MCF 10A (cell line): ENCODE measurements at places on chromosomes 16 and 17. TPM values are rescaled to one million over a fixed set of nuclear protein-coding genes. Genes with fewer than 3 reads are reported as not detected.
A peak's percentile ranks its signal among the peaks of the same experiment; 100 is the strongest.

SDR42E2 gene
- not detected in 2 replicates for total RNA-seq

SLC25A11 gene
- 46.8 and 54.5 TPM in 2 replicates for total RNA-seq

FNDC8 gene
- not detected in 2 replicates for total RNA-seq

GTF3C1 gene
- total RNA-seq: 38.1 and 52.3 TPM in 2 replicates

ASGR1 gene
- 0.37 and 0.59 TPM in 2 replicates for total RNA-seq

TNRC6C gene
- total RNA-seq: 15.7 and 16.4 TPM in 2 replicates

OR1F1 gene
- total RNA-seq: not detected in 2 replicates

SLC35G6 gene
- total RNA-seq: not detected in 2 replicates

TNFRSF17 gene
- total RNA-seq: not detected in 2 replicates

- no peaks in the 10 kb centered on the region for H3K4me1 ChIP-seq
- H3K36me3 ChIP-seq: peaks cover 37% of the 10 kb centered on the region
- H3K27me3 ChIP-seq: no peaks in the 10 kb centered on the region
- peak; percentile 71 for DNase-seq
These were observed 54.3 kb upstream of the SREBF1 start for GRCh38 chr17:17890773-17891759.

DNA sequence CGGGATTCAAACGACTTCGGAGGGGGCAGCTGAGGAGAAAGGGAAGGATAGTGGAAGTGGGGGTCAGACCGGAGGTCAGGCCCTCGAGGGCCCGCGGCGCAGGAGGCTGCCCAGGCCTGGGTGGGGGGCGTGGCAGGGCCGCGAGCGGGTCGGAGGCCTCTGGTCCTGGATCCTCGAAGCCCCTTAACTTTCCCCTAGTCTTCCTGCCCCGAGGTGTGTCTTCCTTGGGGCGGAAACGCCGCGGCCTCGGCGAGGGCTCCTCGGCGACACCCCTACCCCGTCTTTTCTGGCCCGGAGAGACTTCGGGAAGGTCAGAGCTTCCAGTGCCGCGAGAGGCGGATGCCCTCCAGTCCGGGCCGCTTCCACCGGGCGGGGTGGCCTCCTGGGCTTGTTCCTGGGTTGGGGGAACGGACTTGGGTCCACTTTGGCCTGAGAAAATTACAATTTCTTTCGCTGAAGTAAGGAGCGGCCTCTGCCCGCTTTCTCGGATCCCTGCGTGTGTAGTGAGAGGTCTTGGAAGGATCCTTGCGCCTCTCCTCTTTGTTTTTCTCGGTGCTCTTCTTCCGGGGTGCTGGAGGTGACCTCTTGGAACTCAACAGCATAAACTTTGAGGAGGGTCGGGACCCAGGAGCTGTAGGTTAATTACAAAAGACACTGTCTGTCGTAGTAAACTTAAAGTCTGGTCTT is 491 bp downstream of the IST1 start:
- no peaks in the 10 kb centered on the region for H3K27me3 ChIP-seq
- H3K4me1 ChIP-seq: peaks cover 12% of the 10 kb centered on the region
- peak; percentile 50 for DNase-seq
- H3K4me3 ChIP-seq: peak overlapping the region; percentile 87

DNA sequence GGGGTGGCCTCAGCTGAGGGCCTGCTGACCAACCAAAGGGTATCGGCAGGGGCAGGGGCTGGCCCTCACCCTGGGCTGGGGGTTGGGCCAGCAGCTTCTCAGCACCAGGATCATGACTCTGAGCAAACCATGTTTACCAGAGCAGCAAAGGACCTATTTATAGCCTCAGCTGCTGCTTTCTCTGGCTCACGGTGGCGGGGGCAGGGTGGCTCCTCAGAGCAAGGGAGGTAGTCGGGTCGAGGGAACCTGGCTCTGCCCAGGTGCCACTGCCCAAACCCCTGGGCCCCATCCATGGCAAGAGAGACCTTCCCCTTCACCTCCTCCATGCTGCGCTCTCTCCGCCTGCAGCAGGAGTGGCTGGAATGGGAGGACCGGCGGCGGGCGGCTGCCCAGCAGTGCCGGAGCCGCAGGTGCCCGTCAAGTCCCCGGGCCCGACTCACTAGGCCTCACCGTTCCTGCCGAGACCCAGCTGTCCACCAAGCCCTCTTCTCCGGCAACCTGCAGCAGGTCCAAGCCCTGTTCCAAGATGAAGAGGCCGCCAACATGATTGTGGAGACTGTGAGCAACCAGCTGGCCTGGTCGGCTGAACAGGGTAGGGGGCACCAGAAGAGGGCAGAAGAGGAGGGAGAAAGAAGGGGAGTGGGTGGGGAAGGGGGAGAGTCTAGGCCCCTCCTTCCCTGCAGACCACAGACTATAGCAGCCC is at the start of gene ASB16:
Gene ASB16 (plus strand): TSS at position 206 of the 703 bp plus-strand sequence. CDS start 86 bp downstream, at position 292.
- H3K27ac ChIP-seq: no peak within 1 kb of the TSS
- peaks cover 11% of the 10 kb centered on the region for H3K4me1 ChIP-seq
- no peak for DNase-seq
- H3K27me3 ChIP-seq: no peaks in the 10 kb centered on the region
- peaks cover 5% of the 10 kb centered on the region for H3K36me3 ChIP-seq

DNA sequence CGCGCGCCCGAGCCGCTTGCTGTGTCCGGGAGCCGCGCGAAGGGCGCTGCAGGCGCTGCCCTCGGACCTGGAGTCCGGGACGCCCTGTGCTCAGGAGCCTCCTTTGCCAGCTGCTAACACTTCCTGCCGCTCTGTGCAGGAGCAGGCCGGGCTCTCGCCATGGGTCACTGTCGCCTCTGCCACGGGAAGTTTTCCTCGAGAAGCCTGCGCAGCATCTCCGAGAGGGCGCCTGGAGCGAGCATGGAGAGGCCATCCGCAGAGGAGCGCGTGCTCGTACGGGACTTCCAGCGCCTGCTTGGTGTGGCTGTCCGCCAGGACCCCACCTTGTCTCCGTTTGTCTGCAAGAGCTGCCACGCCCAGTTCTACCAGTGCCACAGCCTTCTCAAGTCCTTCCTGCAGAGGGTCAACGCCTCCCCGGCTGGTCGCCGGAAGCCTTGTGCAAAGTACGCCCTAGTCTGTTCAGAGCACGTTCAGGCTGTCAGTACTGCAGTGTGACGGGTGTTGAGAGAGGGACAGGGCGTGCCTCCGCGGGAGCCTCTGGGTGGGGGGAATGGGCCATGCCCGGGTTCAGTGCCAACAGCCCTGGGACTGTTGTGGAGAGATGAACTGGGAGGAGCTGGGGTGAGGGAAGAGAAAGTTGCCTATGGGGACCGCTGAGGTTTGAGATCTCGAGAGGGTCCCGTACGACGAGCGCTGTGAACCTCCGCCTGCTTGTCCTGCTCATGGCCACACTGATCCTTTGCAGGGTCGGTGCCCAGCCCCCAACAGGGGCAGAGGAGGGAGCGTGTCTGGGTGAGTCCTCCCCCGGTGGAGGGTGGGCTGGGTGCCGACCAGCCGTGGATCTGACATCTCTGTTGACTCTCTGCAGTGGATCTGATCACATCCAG is 1.3 kb downstream of the ZNF276 start:
- DNase-seq: peak; percentile 86
- no peaks in the 10 kb centered on the region for H3K27me3 ChIP-seq
- peaks cover 76% of the 10 kb centered on the region for H3K36me3 ChIP-seq
- peak overlapping the region; percentile 60 for H3K27ac ChIP-seq

DNA sequence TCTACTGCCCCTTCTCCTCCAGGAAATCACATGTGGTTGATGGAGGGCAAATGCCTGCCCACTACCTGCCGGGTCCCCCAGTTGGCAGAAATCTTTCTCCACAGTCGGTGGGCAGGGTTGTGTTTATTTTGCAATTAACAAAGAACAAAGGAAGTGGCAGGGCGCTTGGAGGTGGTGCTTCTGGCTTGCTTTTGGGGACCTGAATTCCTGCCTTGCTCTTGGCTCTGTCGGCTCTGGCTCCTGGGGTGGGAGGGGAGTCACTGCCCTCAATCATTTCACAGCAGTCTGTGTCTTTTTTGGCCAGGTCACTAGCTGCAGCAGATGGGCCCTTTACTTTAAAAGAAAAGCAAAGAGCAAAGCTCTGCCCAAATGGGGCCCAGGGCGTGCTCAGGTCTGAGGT is 69.2 kb downstream of the C16orf78 start:
- no peaks in the 10 kb centered on the region for H3K4me1 ChIP-seq
- DNase-seq: no peak
- H3K27ac ChIP-seq: no peak overlapping the region
- no peak overlapping the region for H3K4me3 ChIP-seq
- H3K36me3 ChIP-seq: no peaks in the 10 kb centered on the region
- H3K27me3 ChIP-seq: peaks cover 80% of the 10 kb centered on the region

DNA sequence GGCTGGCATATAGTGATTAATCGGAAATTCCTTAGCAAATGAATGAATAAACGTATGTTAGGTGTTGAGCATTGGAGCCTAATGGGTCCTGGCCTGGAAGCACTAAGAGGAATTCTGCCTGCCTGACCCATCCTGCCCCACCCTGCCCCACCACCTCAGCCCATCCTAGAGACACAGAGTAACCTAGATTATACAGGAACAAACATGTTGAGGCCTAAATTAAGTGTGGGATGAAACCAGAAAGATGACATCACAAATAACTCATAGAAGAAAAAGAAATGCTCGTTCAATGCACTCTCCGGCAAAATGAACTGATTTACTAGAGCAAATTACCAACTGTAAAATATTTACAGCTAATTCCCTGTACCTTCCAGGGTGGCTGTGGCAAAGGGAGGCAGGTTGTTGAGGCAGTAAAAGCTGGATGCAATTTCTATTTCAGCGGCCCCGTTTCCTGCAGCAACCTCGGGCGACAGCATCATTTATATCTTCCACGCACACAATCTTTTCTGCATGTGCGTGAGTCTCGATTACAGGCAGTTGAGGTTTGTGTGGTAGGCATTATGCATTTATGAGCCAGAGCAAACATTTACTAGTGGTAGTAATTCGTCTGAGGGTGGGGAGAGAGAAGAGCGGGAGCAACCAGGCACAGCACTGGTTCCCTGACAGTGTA is 417.2 kb downstream of the HS3ST4 start:
- no peaks in the 10 kb centered on the region for H3K4me1 ChIP-seq
- H3K27ac ChIP-seq: no peak overlapping the region
- H3K4me3 ChIP-seq: no peak overlapping the region
- no peak for DNase-seq

GRCh38 chr16:50889276-50889675 is 147.4 kb downstream of the CYLD start:
- no peaks in the 10 kb centered on the region for H3K36me3 ChIP-seq
- no peaks in the 10 kb centered on the region for H3K4me1 ChIP-seq
- H3K27me3 ChIP-seq: peaks cover 34% of the 10 kb centered on the region
- no peak overlapping the region for H3K4me3 ChIP-seq

- no peaks in the 10 kb centered on the region for H3K36me3 ChIP-seq
- no peak overlapping the region for H3K4me3 ChIP-seq
- H3K27me3 ChIP-seq: peaks cover 71% of the 10 kb centered on the region
- no peak for DNase-seq
- no peaks in the 10 kb centered on the region for H3K4me1 ChIP-seq
These were observed 135.1 kb downstream of the MRM1 start for GRCh38 chr17:36736201-36737156.

DNA sequence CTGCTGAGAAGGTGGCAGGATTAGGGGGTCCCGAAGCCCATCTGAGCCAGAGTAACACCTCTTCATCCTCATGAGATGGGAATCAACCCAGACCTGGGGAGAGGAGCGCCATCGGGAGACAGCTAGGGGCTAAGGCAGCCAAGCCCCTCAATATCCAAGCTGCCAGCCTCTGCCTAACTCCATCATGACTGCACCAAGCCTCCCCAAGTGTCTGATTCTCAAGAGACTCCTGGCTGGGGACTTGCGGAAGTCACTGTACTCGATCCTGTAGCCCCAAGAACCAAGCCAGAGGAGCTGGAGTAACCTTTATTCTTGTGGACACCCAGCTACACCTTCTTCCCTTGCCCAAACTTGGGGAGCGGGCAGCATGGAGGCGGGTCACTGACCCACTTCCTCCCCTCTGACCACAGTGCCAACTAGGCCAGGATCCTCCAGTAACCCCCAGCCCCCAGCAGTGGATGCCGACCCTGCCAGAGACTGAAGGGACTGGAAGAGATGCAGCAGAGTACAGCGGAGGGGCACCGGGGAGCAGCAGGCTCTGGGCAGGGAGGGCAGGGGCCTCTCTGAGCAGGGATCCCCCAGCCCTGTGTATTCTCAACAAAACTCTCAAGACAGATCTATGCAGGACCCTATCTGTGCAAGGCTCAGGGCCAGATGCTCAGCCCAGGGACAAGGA is 13.3 kb downstream of the HDAC5 start:
- peaks cover 11% of the 10 kb centered on the region for H3K4me1 ChIP-seq
- peaks cover 6% of the 10 kb centered on the region for H3K36me3 ChIP-seq
- no peak overlapping the region for H3K4me3 ChIP-seq
- H3K27me3 ChIP-seq: no peaks in the 10 kb centered on the region

GRCh38 chr17:82631544-82631943 is 16.7 kb downstream of the WDR45B start:
- no peak overlapping the region for H3K4me3 ChIP-seq
- H3K27ac ChIP-seq: no peak overlapping the region
- H3K4me1 ChIP-seq: peaks cover 8% of the 10 kb centered on the region
- no peak for DNase-seq

GRCh38 chr17:26962255-26963162 is 331.4 kb upstream of the WSB1 start:
- no peaks in the 10 kb centered on the region for H3K4me1 ChIP-seq
- DNase-seq: no peak
- no peaks in the 10 kb centered on the region for H3K27me3 ChIP-seq
- H3K36me3 ChIP-seq: no peaks in the 10 kb centered on the region
- no peak overlapping the region for H3K27ac ChIP-seq
- no peak overlapping the region for H3K4me3 ChIP-seq

- peaks cover 5% of the 10 kb centered on the region for H3K36me3 ChIP-seq
- no peak overlapping the region for H3K27ac ChIP-seq
- H3K4me1 ChIP-seq: no peaks in the 10 kb centered on the region
- no peak for DNase-seq
These were observed 1.3 kb downstream of the BICDL2 start for GRCh38 chr16:3035289-3035971.

DNA sequence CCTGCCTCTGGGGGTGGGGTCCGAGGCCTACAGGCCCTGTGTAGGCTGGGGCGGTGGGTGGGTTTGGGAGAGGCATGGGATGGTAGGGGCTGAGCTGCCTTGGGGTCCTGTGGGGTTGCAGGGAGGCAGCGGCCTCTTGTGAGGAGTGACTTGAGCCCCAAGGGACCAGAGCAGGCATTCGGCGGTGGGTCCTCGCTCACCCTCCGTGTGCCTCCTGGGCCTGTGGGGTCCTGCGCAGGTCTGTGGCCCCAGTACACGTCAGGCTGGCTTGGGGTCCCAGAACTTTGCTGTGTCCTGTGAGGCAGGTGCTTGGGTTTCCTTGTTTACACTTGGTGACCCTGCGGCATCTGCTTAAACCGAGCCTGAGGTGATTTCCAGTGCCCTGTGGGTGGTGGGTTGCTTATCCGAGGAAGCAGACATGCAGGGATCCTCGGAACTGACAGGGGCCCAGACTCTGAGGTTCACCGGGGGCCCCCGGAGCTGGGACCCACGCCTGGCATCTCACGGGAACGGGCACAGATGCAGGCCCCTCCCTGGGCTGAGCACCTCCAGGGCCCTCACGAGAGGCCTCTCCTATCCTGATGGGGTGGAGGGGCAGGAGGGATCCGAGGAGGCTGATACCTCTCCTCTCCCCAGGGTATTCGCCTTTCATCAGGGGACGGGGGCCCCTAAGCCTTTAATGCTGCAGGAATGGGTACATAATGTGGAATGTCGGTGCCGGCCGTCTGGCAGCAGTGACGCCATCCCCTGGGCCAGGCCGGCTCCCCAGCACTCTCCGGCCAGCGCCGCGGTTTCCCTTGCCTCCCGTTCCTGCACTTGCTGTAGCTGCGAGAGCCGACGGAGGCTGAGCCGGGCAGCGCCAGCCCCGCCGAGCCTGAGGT is 7.7 kb downstream of the METRNL start:
- no peak for DNase-seq
- no peak overlapping the region for H3K27ac ChIP-seq
- peaks cover 8% of the 10 kb centered on the region for H3K4me1 ChIP-seq
- no peaks in the 10 kb centered on the region for H3K27me3 ChIP-seq
- H3K4me3 ChIP-seq: no peak overlapping the region
